ENCODE measurements at places on chromosomes 3 and 15. TPM values are rescaled to one million over a fixed set of nuclear protein-coding genes. Genes with fewer than 3 reads are reported as not detected.

FBLN2 gene
- 6.3 TPM for total RNA-seq

DNA sequence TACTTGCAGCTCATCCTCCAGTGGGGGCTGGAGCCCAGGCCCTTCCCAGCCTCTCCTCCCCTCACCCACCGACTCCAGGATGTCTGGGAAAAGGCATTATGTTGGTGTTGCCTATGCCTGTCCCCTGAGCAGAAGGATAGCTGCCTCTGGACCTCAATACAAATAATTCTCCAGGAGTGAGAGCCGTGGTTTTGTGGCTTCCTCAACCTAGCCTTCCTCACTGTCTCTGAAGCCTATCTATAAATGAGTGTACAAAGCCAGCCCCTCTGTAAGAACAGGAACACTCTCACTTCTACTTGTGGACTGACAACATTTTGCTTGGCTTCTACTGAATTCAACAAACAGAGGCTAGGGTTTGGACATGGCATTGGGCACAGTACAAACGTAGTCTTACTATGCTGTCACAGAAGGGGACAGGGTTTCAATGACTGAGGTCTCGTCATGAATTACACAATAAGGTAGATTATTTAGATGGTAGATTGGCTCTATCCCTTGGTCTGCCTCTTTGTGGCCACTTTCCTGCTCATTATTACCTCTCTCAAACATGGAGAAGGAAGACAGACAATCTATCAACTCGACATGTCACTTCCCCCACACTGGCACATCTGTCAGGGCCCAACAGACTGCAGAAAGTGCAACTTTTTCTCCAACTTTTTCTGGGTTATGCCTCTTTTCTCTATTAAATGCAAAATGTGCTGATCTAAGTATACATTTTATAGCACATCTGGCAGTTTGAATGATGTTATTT, 82.8 kb upstream of the MEX3B start:
- DNase-seq: no peak

DNA sequence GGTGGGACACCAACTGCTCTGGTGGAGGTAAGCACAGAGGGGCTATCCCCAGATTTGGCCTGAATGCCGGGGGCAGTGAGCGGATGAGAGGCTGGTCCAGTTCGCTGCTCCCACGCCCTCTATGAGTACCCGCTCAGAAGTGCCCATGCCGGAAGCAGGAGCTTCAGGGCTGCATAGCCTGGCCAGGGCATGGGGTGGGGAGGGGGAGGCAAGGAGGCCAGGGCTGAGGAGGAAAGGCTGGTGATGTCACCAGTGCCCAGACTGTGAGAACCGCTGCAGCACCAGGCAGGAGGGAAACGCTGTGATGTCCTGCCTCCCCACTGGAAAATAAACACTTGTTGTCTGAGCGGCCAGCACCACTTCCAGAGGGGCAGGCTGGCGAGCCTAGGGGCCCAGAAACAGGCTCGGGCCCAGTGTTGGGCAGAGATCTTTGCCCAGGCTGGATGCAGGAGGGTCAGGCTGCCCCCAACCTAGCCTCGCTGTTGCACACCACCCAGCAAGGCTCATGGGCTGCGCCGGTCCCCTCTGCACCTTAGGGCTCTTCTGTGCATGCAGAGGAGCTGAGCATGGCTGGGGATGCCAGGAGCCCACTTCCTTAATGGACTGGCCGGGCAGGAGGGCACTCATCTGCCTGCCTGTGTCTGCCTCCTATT, 10.9 kb upstream of the DLL4 start:
- no peak for DNase-seq

DNA sequence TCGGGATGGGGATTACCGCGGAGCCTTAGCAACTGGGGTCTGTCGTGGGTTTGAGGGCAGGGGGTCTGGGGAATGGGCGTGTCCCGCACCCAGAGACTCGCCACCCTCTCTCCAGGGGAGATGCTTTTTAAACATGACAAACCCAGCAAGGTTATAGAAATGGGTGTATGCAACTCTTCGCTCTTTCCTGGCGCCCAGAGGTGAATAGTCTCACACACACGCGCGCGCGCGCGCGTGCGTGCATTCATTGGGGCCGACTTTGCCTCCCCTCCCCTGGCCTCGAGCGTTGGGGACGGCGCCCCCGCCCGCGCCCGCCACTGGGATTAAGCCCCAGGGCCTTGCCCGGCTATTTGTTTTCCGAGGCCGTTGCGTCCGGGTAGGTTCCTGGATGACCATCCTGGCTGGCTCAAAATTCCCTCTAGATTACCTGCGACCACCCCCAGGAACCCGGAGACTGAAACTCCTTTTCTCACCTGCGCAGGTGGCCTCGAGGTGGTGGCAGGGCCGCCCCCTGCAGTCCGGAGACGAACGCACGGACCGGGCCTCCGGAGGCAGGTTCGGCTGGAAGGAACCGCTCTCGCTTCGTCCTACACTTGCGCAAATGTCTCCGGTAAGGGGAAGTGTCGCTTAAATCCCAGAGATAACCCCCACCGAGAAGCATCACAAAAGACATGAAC, 777 bp downstream of the GPR160 start:
- peak; percentile 54 for DNase-seq

- DNase-seq: no peak
Observed at GRCh38 chr3:127801731-127802313, 20.5 kb downstream of the MGLL start.

DNA sequence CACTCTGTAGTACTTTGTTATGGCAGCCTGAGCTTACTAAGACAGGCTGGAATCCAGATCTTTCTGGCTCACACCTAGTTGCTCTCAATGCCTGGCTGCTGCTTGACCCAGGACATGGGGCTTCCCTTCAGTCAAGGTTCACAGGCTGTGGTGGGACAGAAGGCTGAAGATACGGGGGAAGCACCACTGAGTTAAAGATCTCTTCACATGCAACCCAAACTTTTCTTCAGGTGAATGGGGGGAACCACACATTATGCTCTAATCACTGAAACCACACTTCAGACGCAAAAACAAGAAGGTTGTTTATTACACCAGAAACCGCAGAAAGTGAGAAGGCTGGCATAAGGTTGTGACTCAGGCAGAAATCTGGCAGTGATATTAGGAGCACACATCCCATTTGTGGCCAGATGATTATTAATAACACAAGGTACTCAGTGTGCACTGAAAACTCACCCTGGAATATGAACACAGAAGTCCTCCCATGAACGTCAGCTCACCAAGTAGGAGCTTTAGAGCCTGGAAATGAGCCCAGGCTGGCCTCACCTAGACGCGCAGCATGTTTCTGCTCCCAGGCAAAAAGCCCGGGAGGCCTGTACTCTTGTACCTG, 230.5 kb upstream of the CHRNA7 start:
- no peak for DNase-seq

DNA sequence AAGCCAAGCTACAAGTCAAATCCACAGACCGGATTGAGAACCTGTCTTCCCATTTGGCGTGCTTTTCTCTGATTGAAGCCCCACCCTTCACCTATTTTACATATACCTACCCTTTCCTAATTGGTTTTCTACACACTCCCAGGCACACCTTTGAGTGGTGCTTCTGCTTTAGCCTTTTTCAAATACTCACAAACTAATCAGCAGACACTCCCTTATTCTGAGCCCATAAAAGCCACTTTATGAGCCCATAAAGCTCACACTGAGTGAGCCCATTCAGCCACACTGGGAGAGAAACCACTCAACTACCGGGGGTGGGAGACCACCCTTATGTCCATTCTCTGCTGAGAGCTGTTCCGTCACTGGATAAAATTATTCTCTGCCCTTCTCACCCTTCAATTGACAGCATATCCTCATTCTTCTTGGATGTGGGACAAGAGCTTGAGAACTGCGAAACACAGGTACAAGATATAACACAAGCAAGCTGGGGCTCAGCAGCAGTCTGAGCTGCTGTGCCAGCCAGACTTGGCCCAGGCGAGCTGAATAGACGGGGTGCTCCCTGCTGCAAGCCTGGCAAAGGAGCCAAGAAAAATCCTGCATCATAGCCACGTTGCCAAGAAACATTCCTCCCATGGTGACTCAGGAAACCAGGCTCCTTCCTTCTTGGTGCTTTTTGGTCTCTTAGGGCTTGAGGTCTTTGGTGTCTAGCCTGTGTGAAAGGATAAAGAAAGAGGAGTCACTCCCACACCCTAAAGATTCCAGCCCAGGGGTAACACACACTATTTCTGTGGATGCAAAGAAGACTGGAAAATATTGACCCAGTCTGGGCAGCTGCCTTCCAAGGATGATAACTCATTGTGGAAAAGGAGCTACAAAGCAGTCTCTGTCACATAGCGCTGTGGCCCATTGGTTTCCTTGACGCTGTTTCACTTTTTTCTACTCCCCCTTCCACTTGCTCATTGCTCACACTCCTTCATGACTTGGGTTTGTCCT, 609.7 kb downstream of the MCTP2 start:
- DNase-seq: no peak

DNA sequence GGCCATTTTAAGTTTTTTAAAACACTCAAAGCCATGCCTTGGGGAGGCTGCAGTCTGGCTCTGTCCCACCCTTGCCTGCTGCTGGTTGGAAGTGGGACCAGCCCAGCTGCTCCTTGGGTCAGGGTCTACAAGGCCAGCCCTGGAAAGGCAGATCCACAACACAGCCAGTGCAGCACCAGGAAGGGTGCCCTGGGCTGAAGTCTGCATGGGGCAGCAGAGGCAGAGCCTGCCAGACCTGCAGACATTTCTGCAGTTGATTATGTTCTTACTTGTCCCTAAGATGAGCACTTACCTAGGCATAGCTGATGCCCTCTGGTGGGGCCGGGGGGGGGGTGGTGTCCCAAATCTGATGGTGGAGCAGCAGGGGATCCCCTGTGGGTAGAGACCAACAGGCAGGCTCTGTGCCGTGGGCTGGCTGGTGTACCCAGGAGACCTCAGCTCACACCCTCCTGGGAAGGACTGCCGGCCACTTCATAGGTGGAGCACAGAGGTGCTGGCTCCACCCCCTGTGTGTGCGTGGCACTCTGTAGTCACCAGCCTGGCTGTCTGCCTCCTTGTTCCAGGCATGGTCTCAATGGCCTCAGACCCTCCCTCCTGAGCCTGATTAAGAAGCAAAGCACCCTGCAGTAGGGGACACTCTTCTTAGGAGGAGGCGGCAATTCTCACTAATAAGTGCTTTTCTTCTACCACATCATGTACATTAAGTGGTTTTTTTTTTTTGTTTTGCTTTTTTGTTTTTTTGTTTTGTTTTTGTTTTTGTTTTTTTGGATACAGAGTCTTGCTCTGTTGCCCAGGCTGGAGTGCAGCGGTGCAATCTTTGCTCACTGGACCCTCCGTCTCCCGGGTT, 97.4 kb upstream of the KLF13 start:
- no peak for DNase-seq

Data from naive thymus-derived CD8-positive, alpha-beta T cell (primary cell).